ENCODE measurements at places on chromosomes 2 and 18.

- DNase-seq: no peak
Measured at GRCh38 chr2:146203064-146203624, 1641.7 kb upstream of the ACVR2A start.

DNA sequence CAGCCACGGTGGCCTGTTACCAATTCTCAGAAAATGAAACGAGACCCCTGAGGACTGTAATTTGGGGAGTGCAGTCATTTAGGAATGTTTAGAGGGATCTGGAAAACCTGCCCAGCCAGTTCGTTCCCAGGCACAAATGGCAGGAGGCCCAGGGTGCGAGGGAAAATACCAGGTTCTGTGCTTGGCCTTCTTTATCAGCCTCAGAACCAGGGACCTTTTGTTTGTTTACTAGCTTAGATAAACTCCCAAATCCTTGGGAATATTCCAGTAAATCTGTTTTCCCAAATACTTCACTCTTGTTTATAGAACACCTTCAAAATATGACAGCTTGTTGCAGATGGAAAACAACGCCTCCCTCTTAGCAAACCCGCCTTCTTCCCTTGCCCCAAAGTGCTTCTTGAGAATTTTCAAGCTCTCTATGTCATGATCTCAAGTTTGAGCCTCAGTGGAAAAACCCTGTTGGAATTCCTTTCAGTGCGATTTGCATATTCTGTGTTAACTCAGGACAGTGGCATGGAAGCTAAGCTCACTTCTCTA lies 400.3 kb upstream of the SMIM21 start:
- peak; percentile 70 for DNase-seq

DNA sequence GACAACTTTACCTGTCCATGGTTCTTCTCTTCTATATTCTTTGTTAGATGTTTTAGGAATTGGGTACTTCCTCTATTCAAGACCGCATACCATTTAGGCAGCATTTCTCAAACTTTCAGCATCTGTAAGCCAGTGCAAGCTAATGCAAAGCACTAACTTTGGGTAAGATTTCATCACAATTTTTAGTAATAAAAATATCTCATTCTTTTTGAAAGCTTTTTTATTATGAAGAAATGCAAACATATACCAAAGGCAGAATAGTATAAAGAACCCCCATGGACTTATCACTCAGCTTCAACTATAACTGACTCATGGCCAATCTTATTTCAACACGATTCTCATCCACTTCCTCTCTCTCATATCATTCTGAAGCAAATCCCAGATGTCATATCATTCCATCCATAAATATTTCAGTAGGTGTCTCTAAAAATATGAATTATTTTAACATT lies 32.9 kb downstream of the INO80C start:
- DNase-seq: no peak

GRCh38 chr2:85889627-85890281 lies 964 bp upstream of the ST3GAL5 start:
- DNase-seq: no peak

DNA sequence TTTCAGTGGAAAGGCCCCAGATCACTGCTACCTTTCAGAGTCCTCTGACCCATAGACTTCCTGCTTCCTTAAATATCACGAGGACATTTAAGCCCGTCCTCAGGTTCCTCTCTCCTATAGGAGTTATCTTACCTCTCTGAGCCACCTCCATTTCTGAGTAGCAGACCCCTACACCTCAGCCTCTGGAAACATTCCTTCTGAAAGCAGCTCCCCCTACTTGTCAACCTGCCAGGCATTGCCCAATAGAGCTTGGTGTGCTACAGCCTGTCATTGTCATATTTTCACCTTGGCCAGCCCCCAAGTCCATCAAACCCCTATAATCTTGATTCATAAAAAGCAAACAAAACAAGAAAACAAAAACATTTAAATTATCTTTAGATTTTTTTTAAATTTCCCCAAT lies 717.9 kb upstream of the SLC8A1 start:
- DNase-seq: no peak

GRCh38 chr2:241359481-241360045 lies 3.5 kb downstream of the FARP2 start:
- no peak for DNase-seq

DNA sequence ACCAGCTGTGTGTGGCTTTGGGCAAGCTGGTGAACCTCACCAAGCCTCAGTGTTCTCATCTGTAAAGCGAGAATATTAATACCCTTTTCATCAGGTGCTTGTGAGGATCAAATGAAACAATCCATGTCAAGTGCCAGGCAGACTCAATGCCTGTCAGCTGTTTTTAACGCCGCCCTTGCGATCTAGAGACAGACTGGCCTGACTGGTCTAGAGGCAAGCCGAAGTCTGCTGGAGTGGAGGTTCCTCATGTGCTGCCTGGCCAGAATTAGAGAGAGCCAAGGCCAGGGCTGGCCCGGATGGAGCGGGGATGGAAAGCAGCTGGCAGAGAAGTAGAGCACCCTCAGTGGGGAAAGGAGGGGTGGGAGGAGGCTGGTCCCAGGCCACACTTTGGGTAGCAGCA lies 74.5 kb upstream of the B3GNT7 start:
- DNase-seq: peak; percentile 26

DNA sequence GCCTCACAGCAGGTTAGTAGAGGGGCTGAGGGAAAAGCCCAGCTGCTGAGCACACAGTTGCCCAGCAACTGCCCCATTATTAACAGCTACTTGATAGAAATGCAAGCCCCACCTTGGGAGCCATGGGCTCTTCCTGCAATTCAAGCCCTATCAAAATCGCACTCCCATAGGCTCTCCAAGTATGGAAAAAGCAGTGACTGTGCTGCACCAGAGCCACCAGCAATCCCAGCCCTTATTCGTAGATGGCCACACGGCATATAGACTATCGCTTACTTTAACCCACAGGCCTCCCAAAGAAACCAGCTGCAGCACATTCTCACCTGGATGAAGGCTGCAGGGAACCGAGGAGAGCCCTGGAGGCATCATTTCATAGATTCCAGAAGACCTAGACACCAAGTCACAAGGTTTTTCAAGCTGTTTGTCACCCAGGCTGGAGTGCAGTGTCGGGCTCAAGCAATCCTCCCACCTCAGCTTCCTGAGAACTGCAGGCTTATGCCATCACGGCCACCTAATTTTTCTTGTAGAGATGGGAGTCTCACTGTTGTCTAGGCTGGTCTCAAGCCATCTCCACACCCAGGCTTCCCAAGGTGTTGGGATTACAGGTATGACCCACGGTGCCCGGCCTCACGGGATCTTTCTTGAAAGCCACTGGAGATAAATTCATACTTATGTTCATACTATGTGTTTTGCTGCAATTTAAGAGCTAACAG lies 11.3 kb downstream of the NCL start:
- no peak for DNase-seq

DNA sequence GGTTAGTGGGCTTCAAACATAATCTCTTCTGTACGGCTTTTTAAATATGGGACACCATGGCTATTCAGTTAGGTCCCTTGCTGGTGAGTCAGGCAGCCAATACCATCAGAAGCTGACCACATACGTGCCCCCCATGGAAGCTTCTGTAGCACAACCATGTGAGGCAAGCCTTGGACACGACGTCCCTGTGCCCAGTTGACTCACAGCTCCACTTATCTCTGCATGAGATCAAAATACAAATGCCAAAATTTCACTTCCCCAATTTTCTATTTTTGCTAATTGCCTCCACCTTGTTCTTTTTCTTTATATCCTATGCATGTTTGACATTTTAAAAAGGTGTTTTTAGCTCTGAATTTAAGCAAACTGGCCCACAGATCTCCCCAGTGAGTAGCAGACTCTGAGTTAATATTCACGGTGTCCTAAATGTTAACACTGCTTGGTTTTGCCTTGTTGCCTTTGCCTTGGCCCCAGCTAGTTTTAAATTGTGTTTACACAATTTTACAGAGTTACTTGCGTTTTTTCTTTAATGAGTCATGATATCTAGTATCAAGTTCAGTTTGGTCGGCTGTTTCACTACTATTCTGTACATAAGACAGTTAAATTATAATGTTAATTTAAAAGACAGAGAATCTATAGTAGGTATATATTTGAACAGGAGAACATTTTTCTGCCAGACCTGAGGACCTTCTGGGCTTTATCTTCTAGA lies 77.5 kb downstream of the CDCA7 start:
- DNase-seq: peak; percentile 36

DNA sequence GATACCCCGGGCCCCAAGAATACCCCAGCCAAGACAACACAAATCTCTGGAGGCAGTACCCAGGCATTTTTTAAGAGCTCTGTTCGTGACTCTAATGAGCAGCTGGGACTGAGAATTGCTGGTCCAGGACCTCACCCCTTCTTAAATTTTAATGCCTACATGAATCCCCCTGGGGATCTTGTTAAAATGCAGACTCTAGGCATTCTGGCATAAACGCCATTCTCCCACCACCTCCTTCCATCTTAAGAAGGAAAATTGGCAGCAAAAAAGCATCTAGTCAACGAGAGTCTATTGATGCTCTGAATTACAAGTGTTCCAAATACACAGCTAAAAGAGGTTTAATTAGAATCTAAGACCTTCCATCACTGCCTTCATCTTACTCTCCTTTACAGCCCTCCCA lies 5.0 kb downstream of the CHST10 start:
- no peak for DNase-seq

- no peak for DNase-seq
Measured at GRCh38 chr2:170222842-170223241, 44.9 kb downstream of the MYO3B start.

DNA sequence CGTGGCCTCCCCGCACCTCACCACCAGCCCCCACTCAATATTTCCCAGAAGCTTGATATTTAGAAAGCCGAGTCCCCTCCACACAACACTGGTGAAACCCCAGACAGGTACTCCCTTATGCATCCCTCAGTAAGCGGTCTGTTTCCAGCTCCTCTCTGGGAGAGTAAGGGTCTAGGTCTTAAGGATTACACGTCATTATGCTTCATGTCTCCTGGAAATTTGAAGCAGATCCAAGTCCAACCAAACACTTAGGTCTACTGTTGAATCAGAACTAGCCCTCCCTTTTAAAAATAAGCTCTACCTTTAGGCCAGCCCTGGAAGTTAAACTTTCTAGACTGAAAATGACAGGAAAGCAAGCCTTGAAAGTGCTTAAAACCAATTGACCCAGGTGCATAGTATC lies 1.5 kb upstream of the OST4 start:
- no peak for DNase-seq

GRCh38 chr2:196160101-196160500 lies 11.3 kb downstream of the STK17B start:
- no peak for DNase-seq

DNA sequence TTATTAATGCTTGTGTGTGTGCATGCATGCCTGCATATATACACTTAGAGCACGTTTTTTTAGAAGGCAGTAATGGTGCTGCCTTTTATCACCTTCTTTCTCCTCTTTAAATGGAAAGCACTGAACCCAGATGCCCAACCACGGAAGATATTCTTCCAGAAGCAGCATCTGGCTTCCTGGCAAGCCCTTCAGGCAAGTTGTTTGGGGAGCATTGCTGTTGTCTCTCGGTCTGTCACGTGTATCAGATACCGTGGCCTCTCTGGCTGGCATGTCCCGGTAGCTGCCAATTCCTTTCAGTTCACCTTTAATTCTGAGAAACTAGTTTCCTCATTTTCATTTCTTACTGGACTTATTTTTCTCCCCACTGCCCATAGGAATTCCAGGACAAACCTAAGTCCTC lies 587.8 kb downstream of the ARHGAP15 start:
- no peak for DNase-seq

DNA sequence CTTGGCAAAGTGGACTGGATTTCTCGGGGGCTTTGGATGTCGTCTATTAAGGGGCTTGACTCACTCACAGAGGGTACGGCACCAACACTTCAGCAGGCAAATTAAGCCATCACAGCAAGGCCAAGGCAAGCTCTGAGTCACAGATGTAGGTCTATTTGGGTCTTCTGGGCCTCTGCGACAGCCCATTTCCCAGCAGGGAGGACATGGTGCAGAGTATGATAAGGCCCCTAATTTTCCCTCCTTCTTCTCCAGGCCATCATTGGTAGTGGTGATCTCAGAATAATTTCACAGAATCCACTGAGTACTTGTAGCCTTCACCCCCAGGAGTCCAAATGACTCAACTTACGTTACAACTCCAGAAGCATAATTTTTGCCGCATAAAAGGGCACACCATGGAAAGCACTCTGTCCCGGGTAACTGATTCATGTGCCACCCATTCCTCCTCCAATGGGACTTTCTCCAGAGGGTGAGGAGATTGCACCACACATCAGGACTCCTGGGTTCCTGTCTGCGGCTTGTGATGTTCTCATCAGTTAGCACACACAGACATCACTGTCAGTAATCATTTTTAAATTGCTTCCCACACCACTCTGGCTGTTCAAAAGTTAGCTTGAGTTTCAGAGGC lies 164.9 kb downstream of the TXNL1 start:
- no peak for DNase-seq

GRCh38 chr2:193476171-193476800 lies 1281.6 kb upstream of the TMEFF2 start:
- DNase-seq: no peak
